Activated T-cell treated with anti-CD3 and anti-CD28 coated beads for 4 hours (primary cell): ENCODE measurements at places on chromosomes 2 and 18.

- no peak for DNase-seq
Observed at GRCh38 chr18:55763805-55764204, 175.8 kb upstream of the TCF4 start.

- DNase-seq: no peak
Observed at GRCh38 chr18:57624988-57625387, 3.4 kb upstream of the NARS1 start.

- no peak for DNase-seq
Observed at GRCh38 chr2:68250196-68250595, 2.1 kb downstream of the PPP3R1 start.

- no peak for DNase-seq
Observed at GRCh38 chr2:140274891-140275290, 1494.7 kb upstream of the NXPH2 start.

DNA sequence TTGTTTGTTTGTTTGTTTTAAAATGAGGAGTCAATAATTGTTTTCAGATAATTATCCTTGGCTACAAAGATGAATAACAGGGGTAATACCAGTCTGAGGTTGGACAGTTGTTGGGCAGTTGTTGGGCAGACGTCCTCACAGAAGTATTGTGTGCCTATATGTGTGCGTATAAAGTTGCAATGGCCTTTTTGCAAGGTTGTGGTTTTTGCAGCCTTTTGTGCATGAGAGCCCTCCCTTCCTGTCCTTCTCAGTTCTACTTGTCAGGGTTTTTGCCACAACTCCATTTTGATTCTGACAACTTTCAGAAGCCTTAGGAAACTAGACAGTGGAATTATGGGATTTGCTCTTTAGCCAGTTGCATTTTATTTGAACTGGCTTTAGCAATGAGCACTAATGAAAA is 6.0 kb upstream of the STK39 start:
- no peak for DNase-seq

- DNase-seq: no peak
Observed at GRCh38 chr2:235513984-235514626, 20.3 kb downstream of the AGAP1 start.

- no peak for DNase-seq
Observed at GRCh38 chr2:210267698-210268097, 42.5 kb upstream of the ACADL start.

GRCh38 chr2:217356781-217357180 is 496.9 kb upstream of the TNP1 start:
- DNase-seq: no peak

DNA sequence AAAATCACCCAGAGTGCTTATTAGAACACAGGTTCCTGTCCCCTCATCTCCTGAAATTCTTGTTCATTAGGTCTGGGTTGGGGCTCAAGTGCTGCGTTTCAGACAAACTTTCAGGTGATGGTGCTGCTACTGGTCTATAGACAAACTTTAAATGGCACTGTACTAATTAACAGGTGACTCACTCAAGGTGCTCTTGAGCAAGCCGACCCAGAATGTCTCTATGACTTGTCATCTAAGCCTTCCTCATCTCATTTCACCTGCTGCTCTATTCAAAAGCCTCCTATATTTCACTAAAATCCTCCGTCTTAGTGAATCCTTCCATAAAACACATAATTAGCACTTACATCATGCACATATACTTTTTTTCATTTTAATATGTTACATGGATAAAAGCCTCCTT is 29.9 kb upstream of the STK39 start:
- no peak for DNase-seq

DNA sequence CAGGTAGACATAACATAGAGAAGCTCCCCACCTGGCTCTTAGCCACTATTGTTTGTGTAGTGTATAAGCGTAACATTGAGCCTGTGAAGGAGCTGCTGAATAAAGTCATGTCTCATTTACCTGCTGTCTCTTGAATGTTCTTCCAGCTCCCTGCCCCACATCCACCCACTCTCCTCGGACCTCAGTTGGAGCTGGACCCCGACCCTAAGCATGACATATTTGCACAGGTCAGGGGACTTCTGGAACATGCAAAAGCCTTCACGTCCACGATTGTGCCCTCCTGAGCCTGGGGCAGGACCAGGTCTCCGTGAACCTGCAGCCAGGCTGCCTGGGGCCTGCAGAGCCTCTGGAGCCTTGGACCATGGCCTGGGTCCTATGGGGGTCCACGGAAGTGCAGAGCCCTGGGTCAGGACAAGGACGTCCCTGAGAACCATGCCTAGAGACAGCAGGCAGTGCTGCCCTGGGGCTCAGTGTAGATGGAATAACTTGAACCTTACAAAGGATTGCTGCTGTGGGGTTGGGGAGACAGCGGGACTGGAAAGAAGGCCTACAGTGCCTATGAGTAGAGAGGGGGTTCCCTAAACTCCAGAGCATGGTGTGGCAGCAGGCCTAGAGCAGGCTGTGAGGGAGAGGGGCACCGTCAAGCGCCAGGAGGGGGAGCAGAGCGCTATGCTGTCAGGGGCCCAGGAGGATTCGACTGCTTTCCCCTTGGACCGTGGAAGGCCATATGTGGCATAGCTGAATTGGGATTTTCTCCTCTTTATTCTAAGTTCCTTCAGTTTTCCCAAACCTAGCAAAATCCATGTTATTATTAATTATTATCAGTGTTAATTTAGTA is 99.9 kb upstream of the ZNF236 start:
- no peak for DNase-seq

GRCh38 chr2:13015532-13016320 is 299.0 kb downstream of the TRIB2 start:
- no peak for DNase-seq

DNA sequence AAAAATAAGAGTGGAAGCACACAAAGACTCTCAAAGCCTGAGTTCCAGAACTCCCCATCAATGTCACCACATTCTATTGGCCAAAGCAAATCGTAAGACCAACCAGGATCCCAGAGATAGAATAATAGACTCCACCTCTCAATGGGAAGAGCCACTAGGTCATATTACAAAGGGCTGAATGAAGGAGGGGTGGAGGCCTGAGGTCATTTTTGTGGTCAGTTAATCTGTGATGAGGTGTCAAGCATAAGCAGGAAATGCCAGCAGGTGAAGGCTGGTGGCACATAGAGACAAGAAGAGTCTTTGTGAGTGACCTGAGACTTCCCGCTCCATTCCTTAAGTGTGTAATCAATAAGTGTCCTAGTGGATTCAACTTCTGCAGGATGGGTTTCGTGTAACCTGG is 144.3 kb downstream of the TFCP2L1 start:
- DNase-seq: no peak

- no peak for DNase-seq
Observed at GRCh38 chr2:12965540-12966269, 249.0 kb downstream of the TRIB2 start.
